Lung (tissue), 17 donors: ENCODE measurements at places on chromosomes 7 and 10.

- no peaks in the 10 kb centered on the region for H3K27me3 ChIP-seq
- H3K4me1 ChIP-seq, result no peaks in the 10 kb centered on the region
- no peak for DNase-seq
- H3K27ac ChIP-seq, result no peak overlapping the region
These were observed 88.1 kb downstream of the SEPTIN14 start for GRCh38 chr7:55774327-55775050.

DNA sequence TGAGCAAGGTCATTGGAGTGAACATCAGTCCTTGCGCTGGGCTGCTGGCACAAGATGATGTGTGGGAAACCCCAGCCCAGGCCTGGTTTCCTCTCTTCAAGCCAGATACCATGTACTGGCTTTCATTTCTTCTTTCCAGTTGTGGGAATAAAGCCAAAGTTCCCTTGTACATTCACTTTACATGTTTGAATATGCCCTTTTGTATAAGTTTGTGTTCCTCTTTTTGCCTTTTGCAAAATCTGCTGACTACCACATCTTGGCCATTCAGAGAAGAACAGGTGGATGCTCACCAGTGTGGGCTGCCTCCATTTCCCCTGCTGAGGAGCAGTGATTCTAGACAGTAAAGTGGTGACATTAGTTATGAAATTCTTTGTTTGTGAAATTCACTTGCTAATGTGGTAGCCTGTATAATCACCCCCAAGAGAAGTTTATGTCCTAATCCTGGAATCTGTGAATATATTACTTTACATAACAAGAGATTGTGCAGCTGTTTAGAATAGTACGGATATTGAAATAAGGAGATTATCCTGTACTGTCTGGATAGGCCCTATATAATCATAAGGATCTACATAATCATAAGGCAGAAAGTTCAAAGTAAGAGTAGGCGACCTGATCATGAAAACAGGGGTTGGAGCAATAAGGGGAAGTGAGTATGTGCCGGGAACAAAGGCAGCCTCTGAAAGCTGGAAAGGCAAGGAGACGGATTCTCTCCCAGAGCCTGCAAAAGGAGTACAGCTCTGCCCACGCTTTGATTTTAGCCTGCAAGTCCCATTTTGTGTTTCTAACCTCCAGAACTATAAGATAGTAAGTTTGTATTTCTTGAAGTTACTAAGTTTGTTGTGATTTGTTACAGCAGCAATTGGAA is 18.8 kb upstream of the AOAH start:
- H3K27me3 ChIP-seq, result no peaks in the 10 kb centered on the region
- DNase-seq, result peak; percentile 10
- no peak overlapping the region for H3K27ac ChIP-seq
- H3K36me3 ChIP-seq, result no peaks in the 10 kb centered on the region
- no peak overlapping the region for H3K4me3 ChIP-seq

DNA sequence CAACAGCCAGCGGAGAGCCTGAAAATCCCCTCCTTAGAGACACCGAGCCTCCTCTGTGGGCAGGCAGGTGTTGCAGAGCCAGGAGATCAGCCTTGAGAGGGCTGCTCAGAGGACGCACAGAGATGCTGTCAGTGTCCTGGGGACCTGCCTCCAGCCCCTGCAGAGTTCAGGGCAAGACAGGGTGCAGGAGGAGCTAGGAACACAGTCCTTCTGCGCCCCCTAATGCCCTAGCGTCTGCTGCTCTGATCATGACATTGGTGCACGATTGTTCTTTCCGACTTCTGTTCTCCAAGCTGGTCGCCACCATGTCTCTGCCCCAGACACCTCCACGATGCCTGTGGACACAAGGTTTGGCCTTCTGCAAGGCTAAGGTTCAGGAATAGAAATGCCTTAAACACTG is 613.7 kb upstream of the MKI67 start:
- H3K4me1 ChIP-seq, result no peaks in the 10 kb centered on the region
- H3K36me3 ChIP-seq, result no peaks in the 10 kb centered on the region
- DNase-seq, result peak; percentile 27
- H3K27me3 ChIP-seq, result no peaks in the 10 kb centered on the region
- H3K4me3 ChIP-seq, result no peak overlapping the region

DNA sequence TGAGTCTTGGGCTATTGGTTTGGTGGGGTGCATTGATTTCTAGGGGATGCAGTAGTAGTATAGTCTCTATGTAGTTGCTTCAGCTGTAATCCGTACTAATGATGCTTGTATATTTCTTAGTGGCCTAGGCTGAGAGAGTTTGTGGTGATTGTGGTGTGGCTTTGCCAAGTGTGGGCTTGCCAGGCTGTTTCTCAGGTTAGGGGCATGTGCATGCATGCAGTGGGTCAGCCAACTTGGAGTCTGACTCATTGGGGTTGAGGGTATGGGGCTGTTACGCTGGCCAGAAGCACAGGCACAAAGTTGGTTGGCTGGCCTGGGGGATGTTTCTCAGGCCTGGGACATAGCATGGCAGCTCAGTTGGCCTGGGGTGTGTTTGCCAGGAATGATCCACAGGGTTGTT is 25.7 kb upstream of the PLA2G12B start:
- no peaks in the 10 kb centered on the region for H3K27me3 ChIP-seq
- DNase-seq, result no peak

DNA sequence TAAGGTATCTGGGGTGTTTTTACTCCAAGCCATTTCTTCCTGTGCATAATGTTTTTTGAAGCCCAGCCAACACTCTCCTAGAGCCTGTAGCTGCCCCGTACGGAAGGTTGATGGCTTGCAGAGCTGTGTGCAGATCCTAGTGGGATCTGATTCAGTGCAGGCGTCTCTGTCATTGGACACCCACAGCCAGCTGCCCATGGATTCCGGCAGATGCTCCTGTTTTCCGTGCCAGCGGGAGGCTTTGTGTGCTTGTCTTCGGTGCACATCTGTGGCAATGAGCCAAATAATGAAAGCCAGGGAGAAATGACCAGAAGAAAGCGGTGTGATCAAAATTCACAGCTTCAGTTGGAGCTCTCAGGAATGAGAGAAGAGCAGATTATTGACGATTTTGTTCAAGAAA is 426.4 kb downstream of the TYW1 start:
- no peak overlapping the region for H3K4me3 ChIP-seq
- no peak for DNase-seq
- H3K27ac ChIP-seq, result no peak overlapping the region
- no peaks in the 10 kb centered on the region for H3K36me3 ChIP-seq
- no peaks in the 10 kb centered on the region for H3K4me1 ChIP-seq

- H3K4me1 ChIP-seq, result peaks cover 25% of the 10 kb centered on the region
- H3K4me3 ChIP-seq, result no peak overlapping the region
- no peaks in the 10 kb centered on the region for H3K27me3 ChIP-seq
- no peaks in the 10 kb centered on the region for H3K36me3 ChIP-seq
- peak overlapping the region; percentile 47 for H3K27ac ChIP-seq
These were observed 33.8 kb downstream of the TPST1 start for GRCh38 chr7:66238773-66239466.

GRCh38 chr10:22518167-22518724 is 172.9 kb downstream of the SPAG6 start:
- no peak overlapping the region for H3K27ac ChIP-seq
- H3K27me3 ChIP-seq, result no peaks in the 10 kb centered on the region
- no peaks in the 10 kb centered on the region for H3K4me1 ChIP-seq
- H3K4me3 ChIP-seq, result no peak overlapping the region

DNA sequence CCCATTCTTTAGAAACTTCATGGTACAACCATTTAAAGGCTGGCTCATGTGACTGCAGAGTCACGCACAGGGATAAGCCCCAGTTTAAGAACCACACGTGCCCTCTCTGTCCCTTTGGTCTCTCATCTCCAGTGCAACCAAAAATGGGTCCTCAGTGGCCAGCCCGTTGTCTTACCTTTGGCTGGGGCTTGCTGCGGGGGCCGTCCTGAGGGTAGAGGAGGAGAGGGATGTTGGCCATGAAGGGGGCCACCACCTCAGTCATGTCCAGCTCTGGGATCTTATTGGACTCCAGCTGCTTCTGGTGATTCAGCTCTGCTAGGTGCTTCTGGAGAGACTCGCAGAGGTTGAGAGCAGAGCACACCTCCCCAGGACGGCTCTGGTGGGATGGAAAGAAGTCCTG is 22.3 kb downstream of the PSAP start:
- no peak overlapping the region for H3K4me3 ChIP-seq
- no peaks in the 10 kb centered on the region for H3K4me1 ChIP-seq
- H3K27ac ChIP-seq, result no peak overlapping the region
- no peak for DNase-seq
- no peaks in the 10 kb centered on the region for H3K27me3 ChIP-seq

GRCh38 chr10:14584661-14585060 is 190.0 kb downstream of the FAM107B start:
- H3K27me3 ChIP-seq, result no peaks in the 10 kb centered on the region
- H3K4me1 ChIP-seq, result no peaks in the 10 kb centered on the region
- no peak for DNase-seq
- no peak overlapping the region for H3K27ac ChIP-seq
- no peaks in the 10 kb centered on the region for H3K36me3 ChIP-seq

- no peaks in the 10 kb centered on the region for H3K27me3 ChIP-seq
- no peaks in the 10 kb centered on the region for H3K36me3 ChIP-seq
- H3K4me1 ChIP-seq, result no peaks in the 10 kb centered on the region
- DNase-seq, result peak; percentile 86
These were observed 84.6 kb downstream of the CACNB2 start for GRCh38 chr10:18224626-18225445.

DNA sequence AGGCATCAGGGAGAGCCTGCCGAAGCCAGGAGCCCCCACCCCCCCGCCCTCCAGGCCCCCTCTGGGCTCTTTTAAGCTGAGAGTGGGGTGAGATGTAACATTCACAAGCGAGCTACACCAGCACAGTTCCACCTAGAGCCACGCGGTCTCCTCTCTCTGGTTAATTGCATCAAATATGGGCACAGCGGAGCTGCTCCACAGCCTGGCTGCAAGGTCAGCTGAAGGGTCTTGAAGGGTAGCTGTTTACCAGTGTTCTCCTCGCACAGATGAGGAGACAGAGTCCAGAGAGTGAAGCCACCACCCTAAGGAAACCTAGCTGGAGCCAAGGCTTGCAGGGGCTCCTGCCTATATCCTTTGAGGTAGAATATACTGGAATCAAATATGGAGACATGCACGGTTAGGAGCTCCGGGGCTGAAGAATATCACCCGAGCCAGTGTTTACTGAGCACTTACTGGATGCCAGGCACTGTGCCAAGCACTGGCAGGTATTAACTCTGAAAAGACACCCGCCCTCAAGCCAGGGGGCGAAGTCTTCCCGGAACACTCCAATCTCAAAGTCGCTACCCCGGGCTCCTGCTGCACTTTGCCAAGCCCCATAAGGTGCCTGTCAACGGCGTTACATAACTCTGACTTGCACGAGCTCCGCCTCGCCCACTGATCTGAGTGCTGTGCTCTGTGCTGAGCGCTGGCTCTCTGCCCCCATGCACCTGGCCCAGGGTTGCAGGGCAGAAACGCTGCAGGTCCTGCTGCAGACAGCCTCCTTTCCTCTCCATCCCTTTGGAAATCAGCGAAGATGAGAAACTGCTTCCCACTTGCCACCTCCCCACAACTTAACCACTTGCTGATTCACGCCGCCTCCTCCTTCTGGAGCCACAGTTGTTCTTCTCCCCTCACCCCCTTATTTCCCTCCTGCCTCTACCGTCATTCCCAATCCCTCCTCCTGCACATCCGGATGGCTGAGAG is 5.4 kb downstream of the CHST15 start:
- no peak overlapping the region for H3K27ac ChIP-seq
- peaks cover 9% of the 10 kb centered on the region for H3K27me3 ChIP-seq
- H3K4me1 ChIP-seq, result peaks cover 25% of the 10 kb centered on the region
- peak; percentile 65 for DNase-seq
- no peak overlapping the region for H3K4me3 ChIP-seq

GRCh38 chr7:73739387-73739767 is 775 bp upstream of the ABHD11 start:
- peak overlapping the region; percentile 65 for H3K4me3 ChIP-seq
- H3K4me1 ChIP-seq, result no peaks in the 10 kb centered on the region
- H3K36me3 ChIP-seq, result peaks cover 10% of the 10 kb centered on the region
- H3K27me3 ChIP-seq, result peaks cover 4% of the 10 kb centered on the region
- DNase-seq, result no peak

DNA sequence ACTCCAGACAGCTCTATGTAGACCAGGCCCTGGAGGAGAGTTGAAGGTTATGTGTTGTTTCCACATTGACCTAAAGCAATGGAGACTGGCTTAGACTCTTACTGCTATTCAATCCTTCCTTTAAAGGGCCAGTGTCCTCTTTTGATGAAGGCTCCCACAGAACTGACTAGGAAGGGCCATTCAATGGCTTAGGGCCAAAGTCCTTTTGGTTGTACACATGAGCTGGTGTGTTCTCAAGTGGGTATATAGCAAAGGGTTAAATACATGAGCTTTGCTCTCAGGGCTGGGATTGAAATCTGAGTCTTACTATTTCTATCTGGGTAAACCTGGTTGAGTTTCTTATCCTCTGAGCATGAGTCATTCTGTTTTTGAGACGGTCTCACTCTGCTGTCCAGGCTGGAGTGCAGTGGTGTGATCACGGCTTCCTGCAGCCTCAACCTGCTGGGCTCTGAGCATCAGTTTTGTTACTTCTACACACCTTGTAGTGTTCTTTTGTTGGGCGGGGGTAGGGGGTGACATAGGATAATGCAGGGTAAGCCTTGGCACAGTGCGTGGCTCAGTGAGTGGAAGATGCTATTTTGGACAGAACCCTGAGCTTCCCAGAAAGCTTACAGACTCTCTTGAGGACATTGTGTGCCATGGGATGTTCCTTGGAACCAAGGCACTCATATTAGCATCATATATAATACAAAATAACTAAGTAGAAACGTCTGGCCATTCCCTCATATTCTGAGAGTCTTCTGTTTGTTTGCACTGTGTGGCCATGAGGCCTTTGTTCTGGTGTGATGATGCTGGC is 90.1 kb downstream of the ABCC2 start:
- H3K4me3 ChIP-seq, result no peak overlapping the region
- H3K36me3 ChIP-seq, result peaks cover 18% of the 10 kb centered on the region
- H3K27me3 ChIP-seq, result no peaks in the 10 kb centered on the region
- H3K27ac ChIP-seq, result no peak overlapping the region

DNA sequence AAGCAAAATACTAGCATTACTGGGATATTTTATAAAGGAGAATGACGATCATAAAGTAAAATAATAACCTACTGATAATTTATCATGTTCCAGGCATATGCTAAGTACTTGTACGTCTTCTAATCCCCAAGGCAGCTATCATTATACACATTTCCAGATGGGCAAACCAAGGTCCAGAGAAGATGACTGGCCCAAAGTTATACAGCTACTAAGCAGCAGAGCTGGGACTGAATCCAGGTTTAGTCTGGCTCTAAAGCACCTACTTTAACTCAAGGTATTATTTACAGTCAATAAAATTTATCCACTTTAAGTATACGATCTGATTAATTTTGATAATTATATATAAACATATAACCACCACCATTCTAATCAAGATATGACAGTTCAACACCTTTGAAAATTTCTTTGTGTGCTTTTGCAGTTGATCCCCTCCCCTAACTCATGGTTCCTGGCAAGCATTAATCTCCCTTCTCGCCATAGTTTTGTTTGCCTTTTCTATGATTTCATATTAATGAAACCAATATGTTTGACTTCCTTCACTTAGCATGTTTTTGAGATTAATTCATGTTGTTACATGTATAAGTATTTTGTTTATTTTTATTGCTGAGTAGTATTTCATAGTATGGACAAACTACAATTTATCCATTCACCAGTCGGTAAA is 126.7 kb downstream of the CPEB3 start:
- no peaks in the 10 kb centered on the region for H3K27me3 ChIP-seq
- DNase-seq, result no peak
- H3K36me3 ChIP-seq, result no peaks in the 10 kb centered on the region
- no peak overlapping the region for H3K27ac ChIP-seq
